ENCODE measurements at places on chromosomes 11 and 22. TPM values are rescaled to one million over a fixed set of nuclear protein-coding genes. Genes with fewer than 3 reads are reported as not detected.

The SEC14L2 gene
- 2.4 TPM for total RNA-seq

DNA sequence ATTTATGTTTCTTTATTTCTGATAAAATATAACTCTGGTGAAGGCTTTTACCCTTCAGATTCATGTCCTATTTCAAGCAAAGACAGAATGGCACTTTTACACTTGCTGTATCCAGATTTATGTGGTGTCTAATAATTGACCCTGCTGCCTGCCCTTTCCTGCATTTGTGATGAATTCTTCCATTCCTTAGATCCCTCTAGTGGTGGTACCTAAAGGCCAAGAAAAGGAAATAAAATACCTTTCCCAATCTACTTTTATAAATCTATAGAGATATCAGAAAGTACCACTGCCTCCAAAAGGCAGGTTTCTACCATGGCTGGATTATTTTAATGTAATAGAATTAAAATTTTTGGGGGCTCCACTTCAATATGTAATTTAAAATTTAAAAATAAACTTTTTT lies 34.2 kb downstream of the CCDC81 start:
- DNase-seq = no peak

The ROBO3 gene
- 8.9 TPM for total RNA-seq

GRCh38 chr22:19760058-19760950 lies at the start of gene TBX1:
TSS of gene TBX1 (plus strand) at chr22:19760778. CDS start at chr22:19760844, 66 bp downstream.
- no peak for DNase-seq

DNA sequence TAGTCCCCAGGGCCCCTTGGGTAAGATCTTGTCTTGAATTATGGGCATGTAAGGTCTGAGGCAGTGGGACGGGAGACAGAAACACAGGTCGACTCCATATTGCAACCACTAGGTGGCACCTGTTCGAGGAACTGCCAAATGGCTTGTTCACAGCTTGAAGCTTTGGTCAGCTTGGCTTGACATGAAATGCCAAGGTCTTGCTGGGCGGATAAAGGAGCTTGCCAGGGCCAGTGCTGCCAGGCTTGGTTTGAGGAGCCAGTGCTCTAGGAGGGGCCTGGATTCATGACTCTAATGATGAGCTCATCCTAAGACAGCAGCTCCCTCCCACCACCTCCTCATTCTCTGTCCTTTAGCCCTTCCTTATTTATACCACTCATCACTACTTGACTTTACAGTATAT lies 11.9 kb upstream of the NRIP3 start:
- DNase-seq = peak; percentile 85

The HORMAD2 gene
- not detected for total RNA-seq

DNA sequence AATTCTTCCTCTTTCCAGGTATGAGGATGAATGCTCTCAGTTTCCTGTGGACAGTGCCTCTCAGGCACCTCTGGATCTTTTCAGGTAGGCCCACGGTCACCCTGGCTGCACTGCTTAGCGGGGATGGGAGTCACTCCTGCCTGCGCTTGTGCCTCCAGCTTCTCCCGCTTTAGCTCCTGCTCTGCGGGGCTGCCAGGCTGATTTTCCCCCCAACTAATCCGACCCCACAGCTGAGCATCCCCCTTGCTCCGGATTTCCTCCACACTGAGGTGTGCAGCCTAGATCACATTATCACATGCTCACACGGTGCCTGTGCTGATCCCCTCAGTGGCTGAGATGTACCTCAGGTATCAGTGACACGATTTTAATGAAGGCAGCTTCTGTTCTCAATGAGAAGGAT lies 879.1 kb downstream of the OPCML start:
- no peak for DNase-seq

GRCh38 chr11:32400196-32400595 lies 35.1 kb downstream of the WT1 start:
- DNase-seq = no peak

DNA sequence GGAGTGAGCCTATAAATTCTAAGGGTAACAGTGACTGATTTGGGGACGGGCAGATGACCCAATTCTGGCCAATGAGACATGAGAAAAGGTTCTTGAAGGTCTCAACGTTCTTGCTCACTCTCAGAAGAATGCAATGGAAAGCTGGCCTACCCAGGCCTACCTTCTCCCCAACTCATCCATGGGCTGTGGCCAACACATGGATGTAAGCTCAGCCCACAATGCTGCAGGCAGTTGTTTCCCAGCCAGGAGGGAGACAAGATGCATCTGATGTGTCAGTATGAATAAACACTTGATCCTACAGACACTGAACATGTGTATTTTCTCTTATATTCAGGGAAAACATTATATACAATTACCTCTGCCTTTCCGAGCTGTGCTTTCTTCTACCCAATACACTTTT lies 24.4 kb downstream of the PI4KA start:
- no peak for DNase-seq

DNA sequence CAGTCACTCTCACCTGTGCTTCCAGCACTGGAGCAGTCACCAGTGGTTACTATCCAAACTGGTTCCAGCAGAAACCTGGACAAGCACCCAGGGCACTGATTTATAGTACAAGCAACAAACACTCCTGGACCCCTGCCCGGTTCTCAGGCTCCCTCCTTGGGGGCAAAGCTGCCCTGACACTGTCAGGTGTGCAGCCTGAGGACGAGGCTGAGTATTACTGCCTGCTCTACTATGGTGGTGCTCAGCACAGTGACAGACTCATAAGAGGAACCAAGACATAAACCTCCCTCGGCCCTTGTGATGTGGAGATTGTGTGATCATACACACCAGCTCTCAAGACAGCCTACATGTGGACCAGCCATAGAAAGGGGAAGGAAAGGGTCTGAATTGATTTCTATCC lies 113.3 kb downstream of the ZNF280B start:
- DNase-seq = no peak

The RASL10A gene
- not detected for total RNA-seq

The GDPD5 gene
- total RNA-seq = 6.8 TPM

The PRR14L gene
- 7.0 TPM for total RNA-seq

GRCh38 chr11:2579315-2580060 lies 120.3 kb downstream of the KCNQ1OT1 start:
- DNase-seq = no peak

The TOLLIP gene
- 26.9 TPM for total RNA-seq

The OR52B4 gene
- not detected for total RNA-seq

The TRIM51 gene
- not detected for total RNA-seq

- DNase-seq = no peak
Observed at GRCh38 chr11:113400631-113401230, 13.2 kb downstream of the ANKK1 start.

The TMPRSS13 gene
- total RNA-seq = not detected

DNA sequence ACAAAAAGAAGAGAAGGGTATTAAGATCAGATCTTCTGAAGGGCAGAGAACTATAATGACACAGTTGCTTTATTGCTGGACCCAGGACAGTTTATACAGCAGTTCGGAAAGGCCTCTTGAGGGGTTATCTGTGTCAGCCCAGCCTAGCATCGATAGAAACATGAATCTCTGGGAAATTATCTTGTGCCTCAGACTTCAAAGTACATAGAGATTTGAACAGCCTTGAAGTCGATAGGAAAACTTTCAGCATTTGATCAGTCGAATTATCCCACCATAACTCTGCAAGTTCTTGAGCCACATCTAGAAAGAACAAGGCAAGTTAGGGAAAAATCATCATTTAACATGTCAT lies 2.5 kb upstream of the LMO2 start:
- no peak for DNase-seq

- no peak for DNase-seq
Observed at GRCh38 chr11:131656179-131656838, 285.9 kb downstream of the NTM start.

- no peak for DNase-seq
Observed at GRCh38 chr11:68213135-68213515, at the start of gene KMT5B. TSS of gene KMT5B (minus strand) at chr11:68213296. CDS start at chr11:68190076, 23,220 bp downstream.
